Amniotic stem cell (primary cell): ENCODE measurements at places on chromosomes 3 and 15.
A peak's percentile ranks its signal among the peaks of the same experiment; 100 is the strongest.

DNA sequence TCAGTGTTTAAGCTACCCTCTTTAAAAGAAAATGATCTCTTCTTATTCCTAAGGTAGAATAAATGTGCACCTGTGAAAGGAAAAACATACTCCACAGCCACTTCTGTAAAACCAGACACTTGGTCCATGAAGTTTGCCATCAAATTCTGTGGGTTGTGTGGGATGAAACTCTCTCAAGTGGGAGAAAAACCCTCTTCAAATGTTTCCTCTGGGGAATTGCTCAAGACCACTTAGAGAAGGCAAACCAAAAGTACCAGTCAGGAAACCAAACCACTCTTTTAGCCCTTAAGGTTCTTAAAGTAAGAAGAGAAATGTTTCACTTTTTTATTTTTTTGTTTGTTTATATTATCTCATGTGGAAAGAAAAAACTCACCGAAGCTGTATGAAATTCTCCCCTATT is 1.2 kb downstream of the COL8A1 start:
- DNase-seq: no peak

GRCh38 chr3:31732548-31732947 is 199.8 kb downstream of the STT3B start:
- no peak for DNase-seq

GRCh38 chr3:158264894-158265293 is 155.0 kb downstream of the RSRC1 start:
- DNase-seq: no peak

DNA sequence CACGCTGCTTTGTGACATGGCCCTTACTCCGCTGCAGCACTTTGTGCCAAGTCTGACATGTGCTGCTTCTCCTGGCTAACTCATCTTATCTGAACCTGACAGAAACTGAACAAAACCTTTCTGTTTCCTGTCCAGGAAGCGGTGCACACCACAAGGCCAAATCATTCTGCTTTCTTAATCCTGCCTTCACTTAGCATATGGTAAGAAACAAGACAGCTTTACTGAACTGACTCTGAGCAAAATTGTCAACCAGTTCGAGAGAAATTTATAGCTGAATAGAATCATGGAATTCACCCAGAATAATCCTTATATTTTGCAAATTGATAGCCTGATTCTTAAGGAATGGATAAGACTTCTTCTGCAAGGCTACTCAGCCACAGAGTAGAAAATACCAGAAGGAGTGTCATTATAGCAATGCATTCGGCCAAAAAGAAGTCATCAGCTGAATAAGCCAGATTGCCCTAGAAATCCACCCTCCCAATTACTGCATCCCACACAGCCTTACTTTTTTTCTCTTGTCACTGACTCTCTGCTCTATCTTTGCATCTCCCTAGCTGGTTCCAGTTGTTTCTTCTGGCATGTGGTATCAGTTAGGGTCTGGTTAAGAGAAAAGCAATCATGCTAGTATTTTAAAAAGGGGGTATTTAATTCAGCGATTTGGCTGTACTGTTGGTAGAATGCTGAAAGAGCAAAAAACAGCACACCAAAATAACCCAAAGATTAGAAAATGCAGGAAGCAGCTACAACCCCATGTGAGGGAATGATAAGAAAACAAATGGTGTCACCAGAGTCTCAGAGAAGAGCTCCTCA is 41.6 kb upstream of the STRIT1 start:
- DNase-seq: no peak

- no peak for DNase-seq
These were observed 9.9 kb downstream of the THAP10 start for GRCh38 chr15:70882361-70882760.

- DNase-seq: no peak
These were observed 108.3 kb upstream of the CTDSPL start for GRCh38 chr3:37753428-37753827.

DNA sequence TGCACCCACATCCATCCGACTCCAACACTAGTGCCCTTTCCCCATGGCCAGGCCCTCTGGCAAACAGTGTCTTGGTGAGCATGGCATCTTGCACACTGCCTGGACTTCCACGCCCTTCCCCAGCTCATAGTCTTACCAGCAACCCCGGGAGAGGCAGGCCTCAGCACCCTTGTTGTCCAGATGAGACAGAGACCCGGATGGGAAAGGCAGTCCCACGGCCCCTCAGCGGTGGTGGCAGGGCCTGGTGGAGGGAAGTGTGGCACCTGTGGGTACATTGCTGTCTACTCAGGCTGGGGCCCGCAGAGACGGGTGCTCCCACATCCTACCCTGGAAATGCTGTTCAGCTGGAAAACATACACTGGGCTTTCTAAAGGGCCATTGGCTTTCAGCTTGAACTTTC is 28.4 kb downstream of the HDAC11 start:
- DNase-seq: no peak

DNA sequence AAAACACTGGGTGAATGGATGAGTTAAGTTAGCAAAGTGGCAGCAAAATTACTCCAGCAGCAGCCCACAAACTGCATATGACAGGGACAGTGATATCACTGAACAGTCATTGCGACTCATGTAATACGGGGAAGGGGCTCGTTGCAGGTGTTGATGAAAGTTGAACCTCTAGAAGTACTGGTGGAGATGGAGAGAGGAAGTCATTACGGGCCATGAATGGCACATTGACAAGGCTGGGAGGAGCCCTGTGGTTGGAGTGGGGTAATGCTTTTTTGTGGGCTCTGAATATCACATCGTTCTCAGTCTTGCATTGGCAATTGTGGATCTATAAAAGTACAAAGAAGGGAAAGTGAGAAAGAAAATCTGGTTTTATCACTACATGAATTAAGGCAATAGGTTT is 278.1 kb downstream of the ZPLD1 start:
- no peak for DNase-seq

DNA sequence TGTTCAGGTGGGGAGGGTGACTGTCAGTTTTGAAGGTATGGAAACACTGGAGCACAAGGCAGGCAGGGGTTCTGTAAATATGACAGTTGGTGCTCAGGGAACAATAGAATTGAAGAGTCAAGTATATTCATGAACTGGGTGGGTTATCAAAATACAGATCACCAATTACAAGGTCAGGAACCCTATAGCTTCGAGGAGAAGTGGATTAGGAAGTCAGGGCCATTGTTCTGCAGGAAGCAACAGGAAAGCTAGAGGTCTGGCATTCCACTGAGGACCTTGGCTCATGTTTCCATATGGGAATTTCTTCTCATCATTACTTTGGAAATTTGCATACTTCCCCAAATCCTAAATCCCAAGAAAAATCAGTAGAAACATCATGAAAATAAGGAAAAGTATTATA is 125.9 kb downstream of the MYRIP start:
- no peak for DNase-seq

- DNase-seq: peak; percentile 19
These were observed at the start of gene UBA7 for GRCh38 chr3:49813497-49814174. UBA7 (minus strand) TSS chr3:49813953; CDS start chr3:49813787, 166 bp downstream.

DNA sequence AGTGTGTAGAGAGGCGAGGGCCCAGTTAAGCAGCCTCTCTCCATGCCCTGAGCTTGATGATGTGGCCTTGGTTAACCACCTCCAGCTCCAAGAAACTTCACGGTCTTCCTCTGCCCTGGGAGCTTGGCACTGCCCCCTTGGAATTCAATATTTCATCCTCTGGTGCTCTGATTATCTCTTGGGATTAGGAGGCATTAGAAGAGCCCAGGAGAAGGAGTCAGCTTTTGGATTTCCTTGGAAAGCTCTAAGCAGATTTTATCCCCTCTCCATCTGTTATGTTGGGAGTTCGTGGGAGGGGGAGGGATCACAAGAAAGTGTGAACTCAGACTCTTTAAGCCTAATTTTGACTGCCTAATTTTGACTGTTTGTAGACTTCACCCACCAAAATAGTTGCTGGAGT is 132.7 kb upstream of the AGBL1 start:
- DNase-seq: no peak

DNA sequence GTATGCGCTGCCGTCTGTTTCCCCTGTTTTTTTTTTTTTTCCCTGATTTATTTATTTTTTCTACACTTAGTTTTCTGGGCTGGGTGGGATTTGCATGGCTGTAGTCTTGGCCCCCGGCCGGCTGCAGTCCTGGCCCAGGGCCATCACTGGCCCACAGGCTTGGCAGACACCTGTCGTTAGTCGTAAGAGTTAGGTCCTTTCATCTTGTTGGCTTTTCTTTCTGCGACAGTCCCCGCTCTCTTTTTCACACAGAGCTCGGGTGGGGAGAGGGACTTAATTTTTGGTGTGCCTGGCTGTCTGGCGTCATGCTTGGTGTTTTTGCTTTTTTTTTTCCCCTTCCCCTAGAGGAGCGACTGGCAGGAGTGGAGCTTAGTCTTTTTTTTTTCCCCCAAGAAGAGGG is 183.4 kb downstream of the KLF13 start:
- no peak for DNase-seq

DNA sequence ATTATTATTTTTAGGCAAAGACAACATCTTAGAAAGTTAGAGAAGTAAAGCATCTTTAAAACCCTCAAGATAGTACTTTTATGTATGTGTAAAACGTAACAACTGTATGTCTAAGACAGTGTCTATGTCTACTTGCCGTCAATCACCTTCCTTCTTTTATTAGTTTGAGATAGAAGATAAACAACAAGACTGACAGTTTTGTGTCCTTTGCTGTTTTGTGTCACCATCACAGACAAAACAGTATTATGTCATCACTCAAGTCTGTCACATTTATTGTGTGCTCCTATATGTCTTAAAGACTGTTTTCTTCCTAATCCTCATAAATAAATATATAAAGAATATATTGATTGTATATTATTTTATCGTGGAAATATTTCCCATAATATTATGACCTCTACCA is 908.3 kb downstream of the CADM2 start:
- DNase-seq: no peak

DNA sequence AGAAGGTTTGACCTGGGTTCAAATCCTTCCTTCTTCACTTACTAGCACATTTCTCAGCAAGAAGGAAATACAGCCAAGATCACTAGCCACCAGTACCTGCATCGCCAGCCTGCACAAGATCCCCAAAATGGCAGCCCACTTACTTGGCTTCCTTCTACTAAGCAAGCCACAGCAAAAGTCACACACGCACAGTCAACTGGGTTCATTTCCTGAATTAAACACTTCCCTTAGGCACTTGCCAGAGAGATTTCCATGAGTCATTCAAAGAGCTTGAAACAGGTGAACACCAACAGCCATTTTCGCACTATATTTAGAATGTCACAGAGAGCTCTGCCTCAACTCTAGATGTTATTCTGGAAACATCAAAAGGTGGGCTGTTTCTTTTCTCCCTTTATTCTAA is 42.6 kb downstream of the MGLL start:
- no peak for DNase-seq

DNA sequence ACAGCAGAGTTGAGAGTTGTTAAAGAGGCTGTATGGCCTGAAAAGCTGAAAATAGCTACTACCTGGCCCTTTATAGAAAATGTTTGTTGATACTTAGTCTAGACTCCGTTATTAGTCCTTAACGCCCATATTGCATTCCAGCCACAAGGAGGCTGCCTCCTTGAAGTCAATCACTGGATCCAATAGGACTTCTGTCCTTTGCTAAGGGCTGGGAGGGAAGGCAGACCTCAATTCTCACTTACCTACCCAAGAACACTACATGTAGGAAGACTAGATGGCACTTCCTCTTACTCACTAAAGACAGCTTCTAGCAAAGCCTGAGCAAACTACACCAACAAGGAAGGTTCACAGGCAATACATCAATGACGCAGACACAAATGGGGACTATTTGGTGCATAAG is 139.5 kb upstream of the HACD2 start:
- no peak for DNase-seq

GRCh38 chr3:65979731-65980130 is 59.0 kb downstream of the MAGI1 start:
- no peak for DNase-seq

GRCh38 chr3:13018043-13018451 is 55.2 kb downstream of the IQSEC1 start:
- DNase-seq: no peak

DNA sequence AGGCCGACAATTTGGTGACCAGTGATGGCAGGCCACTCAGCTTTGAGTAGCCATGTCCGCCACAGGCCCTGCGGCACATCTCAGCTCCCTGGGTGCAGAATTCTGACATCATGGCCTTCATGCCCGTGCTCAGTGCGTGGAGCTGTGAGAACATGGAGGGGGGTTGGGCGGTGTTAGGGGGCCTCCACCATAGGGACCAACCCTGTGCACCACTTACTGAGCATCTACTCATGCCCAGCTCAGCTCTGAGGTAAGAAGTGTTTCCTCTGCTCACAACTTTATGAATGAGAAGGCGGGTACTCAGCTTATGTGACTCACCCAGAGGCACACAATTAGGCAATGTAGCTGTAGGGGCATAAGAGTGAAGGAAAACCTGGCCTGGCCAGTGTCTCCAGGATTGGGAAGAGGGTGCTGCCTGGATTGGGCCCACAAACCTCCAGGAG is 10.5 kb downstream of the ACOX2 start:
- peak; percentile 46 for DNase-seq

GRCh38 chr3:144244662-144245061 is 273.0 kb downstream of the DIPK2A start:
- no peak for DNase-seq
